ENCODE measurements at places on chromosomes 11 and 22.

DNA sequence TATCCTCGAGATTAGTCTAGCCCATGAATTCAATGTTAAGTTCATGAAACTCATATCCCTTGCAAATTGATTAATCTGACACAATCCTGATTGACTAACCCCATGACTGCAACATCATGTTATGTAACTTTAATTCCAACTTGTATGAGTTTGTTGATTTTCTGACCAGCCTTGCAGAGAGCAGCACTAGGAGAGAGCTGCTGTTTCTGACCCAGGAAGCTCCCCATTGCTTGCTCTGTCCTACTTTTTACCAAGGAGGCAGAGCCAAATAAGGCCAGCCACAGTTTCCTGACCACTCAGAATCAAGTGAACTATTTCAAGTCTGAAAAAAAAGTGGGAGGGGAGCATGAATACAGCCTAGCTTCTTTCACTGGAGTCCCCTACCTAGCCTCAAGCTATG, 13.2 kb downstream of the MPZL3 start:
- no peak for DNase-seq

- no peak for DNase-seq
These were observed at the start of gene OMP for GRCh38 chr11:77102246-77103210. TSS of gene OMP (plus strand) at chr11:77102840. CDS start at chr11:77102840, 0 bp downstream.

- no peak for DNase-seq
These were observed 1.8 kb downstream of the OR10AG1 start for GRCh38 chr11:55967914-55968313.

- no peak for DNase-seq
These were observed 56.9 kb downstream of the ME3 start for GRCh38 chr11:86615487-86615886.

DNA sequence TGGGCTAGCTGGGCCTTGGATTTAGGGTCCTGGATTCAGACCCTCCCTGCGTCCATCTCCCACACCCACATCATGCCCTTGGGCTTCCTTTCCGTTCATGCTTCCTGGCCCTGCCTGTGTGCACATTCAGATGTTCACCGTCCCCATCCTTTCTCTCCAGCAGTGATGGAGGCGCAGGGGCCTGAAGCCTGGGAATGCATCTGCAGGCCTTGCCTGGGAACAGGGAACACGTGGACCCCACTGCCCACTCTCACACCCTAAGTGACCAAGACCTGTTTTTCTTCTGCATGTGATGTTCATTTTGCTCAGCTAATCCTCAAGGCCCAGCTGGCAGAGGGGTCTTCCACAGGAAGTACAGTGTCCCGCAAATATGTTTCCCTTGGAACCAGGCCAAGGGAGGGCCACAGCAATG, 91.6 kb upstream of the PARVA start:
- no peak for DNase-seq

DNA sequence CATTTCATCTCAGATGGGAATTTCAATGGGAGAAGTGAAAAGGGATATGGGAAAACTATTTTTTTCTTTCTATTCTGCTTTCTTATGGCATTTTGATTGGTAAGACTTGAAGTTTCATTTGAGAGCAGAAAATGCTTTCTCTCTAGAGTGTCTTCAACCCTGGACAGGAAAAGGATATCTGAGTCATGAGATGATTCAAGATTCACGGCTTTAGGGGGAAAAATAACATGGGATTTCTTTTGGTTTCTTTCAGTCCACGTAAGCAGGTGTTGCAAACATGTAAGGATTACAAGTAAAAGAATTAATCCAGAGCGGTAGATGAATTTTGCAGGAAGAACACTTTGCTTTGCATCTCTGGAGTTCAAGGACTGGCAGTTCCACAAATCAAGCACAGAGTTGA, 1001.0 kb upstream of the TENM4 start:
- no peak for DNase-seq

GRCh38 chr11:11866203-11866602, 24.4 kb downstream of the USP47 start:
- no peak for DNase-seq

Measured in NCI-H345 (cell line).